Right atrium auricular region (tissue), 2 donors: ENCODE measurements at places on chromosomes 5 and 9.

DNA sequence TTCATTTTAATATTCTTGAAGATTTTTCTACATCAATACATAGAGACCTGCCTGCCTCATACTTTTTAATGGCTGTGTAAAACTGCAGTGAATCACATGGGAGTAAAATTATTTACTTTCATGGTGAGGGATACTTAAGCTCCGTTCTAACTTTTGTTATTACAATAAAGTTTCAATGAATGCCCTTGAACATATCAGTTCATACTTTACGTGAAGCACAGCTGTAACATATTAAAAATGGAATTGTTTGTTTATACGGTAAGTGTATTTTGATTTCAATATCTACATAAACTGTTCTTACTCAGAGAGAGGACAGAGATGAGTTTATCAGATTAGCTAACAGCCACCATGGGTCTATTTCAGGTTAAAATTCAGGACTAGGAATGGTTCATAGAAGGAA lies 155.1 kb downstream of the NR3C1 start:
- DNase-seq: no peak

GRCh38 chr5:146762830-146763229 lies 115.7 kb downstream of the PPP2R2B start:
- no peak for DNase-seq

DNA sequence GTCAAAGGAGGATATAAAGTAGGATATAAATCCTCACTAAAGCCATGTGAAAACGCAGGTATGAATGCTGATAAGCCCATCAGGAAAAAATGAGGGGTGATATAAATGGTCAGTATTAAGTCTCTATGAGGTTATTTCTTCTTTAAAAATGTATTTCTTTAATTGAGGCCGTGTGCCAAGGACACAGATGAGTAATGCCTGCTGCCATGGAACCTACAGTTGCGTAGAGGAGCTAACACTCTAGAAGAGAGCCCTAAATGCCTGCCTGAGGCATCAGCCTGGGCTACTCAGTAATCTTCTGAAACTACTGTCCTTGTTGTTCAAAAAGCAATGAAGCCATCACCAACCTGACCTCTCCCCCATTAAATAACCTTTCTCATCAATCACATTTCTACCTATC lies 84.9 kb downstream of the KLHL3 start:
- no peak for DNase-seq

DNA sequence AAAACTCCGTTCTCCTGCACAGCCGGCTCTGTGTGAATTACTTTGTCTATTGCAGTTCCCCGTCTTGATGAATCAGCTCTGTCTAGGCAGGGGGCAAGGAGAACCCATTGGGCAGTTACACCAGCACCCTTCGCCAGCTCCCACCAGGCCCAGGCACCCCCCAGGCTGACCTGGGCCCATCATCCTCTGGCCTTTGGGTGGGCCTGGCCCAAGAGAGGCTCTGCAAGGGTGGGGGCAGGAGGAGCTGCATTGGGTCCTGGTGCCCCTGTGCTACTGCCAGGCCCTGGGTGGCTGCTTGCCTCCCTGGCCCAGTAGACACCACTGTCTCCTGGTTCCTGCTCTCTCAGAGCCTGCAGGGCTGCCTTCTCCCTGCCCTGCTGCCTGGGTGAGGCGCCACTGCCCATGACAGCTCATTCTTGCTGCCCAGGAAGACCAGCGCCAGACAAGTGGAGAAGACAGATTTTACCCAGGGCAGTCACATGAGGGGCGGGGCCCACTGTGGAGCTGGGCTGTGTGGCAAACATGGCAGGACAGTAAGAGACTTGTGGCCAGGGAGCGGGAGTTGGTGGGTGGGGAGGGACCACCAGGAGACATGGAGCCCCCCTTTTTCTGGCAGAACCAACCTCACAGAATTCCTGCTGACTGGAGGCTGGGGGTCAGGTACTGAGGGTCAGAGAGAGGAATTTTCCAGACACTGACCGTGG lies 67.2 kb downstream of the MRPL36 start:
- peak; percentile 43 for DNase-seq

DNA sequence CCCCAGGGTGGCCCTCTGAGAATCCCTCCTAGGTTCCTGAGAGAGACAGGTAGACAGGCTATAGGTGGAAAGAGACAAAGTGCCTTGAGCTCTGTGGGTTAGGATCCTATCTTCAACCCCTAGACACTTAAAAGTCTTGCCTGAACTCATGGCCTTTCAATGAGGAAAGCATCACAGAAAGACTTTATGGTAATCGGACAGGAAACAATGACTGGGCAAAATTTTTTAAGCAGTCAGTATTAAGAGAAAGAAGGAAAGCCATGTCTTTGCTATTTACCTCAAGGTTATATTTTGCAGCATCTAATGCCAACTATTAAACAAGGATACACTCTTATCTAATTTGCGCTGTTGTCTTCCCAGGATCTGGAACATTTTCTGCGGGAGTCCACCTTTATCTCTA lies 93.2 kb downstream of the PCSK1 start:
- DNase-seq: no peak

GRCh38 chr5:61461926-61462325 lies 129.9 kb downstream of the ZSWIM6 start:
- no peak for DNase-seq

DNA sequence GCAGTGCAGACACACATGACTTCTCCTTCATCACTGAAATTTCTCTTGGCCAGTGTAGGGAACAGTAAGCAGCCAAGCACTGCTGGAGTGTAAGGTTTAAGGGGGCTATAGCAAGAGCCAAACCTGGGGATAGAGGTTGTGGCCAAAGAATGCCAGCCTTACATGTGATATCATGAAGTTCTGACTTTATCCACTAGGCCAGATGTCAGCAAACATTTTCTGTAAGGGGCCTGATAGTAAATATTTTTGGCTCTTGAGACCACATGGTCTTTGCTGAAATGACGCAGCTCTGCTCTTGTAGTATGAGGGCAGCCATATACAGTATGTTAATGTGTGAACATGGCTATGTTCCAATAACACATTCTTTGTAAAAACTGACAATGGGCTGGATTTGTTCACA lies 29.7 kb upstream of the FYB1 start:
- no peak for DNase-seq

- DNase-seq: no peak
These were observed 33.9 kb downstream of the PTTG1 start for GRCh38 chr5:160455600-160455999.

DNA sequence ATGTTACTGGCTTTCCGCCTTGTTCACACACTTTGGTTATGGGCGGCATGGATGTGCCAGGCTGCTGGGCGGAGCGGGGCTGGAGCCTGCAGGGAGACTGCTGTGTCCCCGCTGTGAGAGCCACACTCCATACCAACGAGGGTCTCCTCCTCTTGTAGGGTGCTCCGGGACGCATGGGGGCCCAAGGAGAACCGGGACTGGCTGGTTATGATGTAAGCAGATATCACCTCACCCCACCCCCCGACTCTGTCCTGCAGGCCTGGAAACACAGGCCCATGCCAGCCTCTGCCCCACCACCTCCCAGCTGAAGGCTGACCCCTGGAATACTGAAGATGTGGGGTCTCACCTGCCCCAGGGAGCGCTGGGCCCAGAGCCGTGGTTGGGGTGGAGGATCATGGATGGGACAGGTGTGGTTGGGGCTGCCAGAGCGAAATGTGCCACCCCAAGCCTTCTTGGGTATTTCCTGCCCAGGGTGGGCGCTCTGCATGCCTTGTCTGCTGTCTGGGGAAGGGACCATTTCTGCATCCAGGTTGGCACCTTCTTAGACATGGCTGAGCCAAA lies 39.3 kb upstream of the ORM1 start:
- DNase-seq: no peak

- DNase-seq: no peak
These were observed 17.9 kb downstream of the TPPP start for GRCh38 chr5:675111-675870.

GRCh38 chr5:180208038-180208434 lies 975 bp downstream of the RASGEF1C start:
- no peak for DNase-seq

GRCh38 chr5:21071421-21071820 lies 1083.4 kb upstream of the CDH18 start:
- no peak for DNase-seq

DNA sequence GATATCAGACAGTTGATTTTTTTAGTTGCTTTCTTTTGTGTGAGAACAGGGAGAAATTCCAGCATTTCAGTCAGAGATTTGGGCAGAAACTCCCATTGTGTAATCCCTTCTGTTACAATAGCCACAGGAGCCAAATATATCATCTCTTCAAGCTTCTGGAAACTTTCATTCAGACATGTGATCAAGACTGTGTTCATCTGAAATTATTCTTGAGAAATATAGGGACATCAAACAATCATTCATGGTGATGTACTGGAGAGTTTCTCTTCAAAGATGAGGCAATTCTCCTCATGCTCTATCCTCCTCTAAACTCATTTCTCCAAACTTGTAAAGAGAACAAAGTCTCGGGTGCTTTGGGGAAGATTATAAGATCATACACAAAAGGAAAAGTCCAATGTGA lies 35.2 kb upstream of the CSNK1G3 start:
- DNase-seq: no peak

DNA sequence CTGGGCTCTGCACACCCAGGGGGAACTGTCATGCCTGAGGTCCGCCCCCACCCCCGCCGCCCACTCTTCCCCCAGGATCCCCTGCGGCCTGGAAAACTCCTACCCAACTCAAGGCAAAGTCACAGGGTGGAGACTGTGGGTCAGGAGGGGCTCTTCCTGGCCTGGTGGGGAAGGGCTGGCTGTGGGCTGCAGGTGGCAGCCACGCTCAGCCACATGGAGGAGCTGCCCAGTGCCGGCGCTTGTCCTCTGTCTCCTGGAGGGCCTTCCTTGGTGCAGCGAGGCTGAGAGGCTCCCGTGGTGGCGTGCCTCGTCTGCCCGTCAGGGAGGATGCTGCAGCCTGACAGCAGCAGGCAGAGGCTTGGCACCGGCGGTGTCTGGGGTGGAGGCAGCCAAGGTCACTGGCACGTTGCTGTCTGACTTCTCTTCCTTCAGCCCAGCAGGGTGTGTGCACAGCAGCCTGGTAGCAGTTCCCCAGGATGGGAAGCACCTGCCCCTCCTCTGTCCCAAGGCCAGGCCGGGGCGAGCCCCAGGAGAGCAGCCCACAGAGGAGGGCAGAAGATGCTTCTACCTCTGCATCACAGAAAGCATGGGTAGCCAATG lies 78.1 kb downstream of the ADAMTS2 start:
- peak; percentile 57 for DNase-seq

- DNase-seq: peak; percentile 76
These were observed 666.4 kb upstream of the ZNF608 start for GRCh38 chr5:125412561-125413495.

DNA sequence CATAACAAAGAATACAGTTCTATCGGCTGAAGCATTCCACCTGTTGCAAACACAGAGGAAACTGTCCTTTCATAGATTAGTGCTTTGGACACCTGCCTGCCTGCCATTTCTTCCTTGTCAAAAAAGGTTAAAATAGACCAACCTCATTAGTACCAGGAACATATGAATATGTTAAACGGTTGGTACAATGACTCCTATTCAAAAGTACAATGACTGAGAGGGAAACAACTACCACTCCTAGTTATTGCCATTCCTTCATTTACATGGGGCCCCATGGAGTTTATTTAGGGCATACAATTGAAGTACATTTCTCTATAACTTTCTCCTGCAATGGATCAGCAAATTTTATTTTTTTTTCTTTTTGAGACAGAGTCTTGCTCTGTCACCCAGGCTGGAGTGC lies 77.4 kb upstream of the PIP5K1B start:
- no peak for DNase-seq

GRCh38 chr5:43007246-43007910 lies 32.7 kb downstream of the ANXA2R start:
- DNase-seq: peak; percentile 81

DNA sequence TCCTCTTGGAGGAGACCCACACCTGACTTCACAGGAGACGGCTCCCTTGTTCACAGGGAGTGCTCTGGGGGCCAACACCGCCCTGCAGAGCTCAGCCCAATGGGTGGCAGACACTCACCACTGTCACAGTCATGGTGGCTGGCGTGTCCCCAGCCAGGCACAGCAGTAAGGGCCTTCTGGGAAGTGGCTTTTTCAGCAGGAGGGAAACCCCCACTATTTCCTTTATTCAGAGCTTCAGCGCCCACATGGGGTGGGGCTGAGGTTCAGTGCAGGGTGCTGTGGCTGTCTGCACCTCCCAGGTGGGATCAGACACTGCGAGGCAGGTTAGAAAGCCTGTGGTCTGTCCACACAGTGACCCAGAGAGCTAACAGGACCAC lies 3.6 kb upstream of the SNAPC4 start:
- no peak for DNase-seq

DNA sequence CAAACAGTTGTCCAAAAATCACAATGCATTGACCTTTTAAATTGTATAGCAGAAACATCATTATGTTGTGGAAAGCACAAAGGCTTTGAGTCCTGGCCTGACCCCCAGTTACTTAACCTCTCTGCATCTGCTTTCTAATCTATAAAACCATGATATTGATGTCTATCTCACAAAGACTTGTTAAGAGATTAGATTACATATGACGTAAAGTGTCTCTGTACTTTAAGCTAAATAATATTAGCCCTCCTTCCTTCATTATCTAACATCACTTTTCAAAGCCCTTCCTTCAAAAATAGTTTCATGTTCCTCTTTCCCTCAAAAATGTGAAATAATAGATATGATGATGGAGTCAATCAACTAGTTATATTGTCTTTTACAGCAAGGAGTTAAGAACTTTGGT lies 3.4 kb downstream of the ADAMTS6 start:
- DNase-seq: no peak

GRCh38 chr9:127005770-127006314 lies 91.3 kb downstream of the RALGPS1 start:
- DNase-seq: no peak

DNA sequence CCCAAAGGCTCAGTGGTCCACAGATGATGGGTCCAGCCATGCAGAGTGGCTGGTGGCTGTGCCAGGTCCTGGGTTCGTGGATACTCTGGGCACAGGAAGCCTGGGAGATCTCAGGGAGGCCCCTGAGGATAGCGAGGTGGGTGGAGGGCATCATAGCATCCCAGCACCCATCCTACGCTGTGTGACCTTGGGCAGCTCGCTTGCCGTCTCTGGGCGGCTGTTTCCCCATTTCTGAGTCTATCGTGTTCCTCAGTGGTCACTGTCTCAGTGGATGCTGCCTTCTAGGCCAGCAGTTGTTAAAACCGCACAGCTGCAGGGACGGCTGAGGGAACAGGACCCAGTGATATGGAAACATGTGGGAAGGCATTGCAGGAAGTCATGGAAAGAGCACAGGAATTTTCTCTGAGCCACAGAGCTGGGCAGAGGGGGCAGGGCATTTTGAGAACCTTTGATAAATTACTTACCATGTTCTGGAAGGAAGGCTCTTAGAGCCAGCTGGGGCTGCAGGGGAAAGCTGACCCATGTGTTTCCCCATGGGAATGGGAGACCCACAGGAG lies 86.4 kb upstream of the COL5A1 start:
- DNase-seq: no peak

- no peak for DNase-seq
These were observed 28.4 kb downstream of the SPZ1 start for GRCh38 chr5:80348171-80348570.

DNA sequence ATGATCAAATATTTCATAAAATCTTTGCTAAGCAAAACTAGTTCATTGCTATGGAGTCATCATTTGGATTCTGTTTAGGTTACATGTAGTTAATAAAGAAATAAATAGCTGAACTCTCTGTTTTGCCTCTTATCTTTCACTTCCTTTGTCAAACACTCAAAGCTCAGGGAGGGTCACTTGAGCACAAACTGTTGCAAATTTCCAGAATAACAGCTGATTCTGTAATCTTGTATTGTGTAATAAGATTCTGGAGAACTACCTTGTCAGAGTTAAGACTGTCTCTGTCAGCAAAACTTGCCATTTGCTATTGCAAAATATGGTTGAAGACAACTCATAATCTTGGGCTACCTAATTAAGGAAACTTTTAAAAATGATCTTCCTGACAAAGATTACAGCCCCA lies 182.0 kb upstream of the MOCS2 start:
- DNase-seq: no peak

- DNase-seq: no peak
These were observed 125.5 kb downstream of the MTX3 start for GRCh38 chr5:79865579-79865978.
